ENCODE measurements at places on chromosomes 2 and 18.

- DNase-seq: peak; percentile 32
Observed at GRCh38 chr18:74342416-74343043, 26.9 kb downstream of the C18orf63 start.

DNA sequence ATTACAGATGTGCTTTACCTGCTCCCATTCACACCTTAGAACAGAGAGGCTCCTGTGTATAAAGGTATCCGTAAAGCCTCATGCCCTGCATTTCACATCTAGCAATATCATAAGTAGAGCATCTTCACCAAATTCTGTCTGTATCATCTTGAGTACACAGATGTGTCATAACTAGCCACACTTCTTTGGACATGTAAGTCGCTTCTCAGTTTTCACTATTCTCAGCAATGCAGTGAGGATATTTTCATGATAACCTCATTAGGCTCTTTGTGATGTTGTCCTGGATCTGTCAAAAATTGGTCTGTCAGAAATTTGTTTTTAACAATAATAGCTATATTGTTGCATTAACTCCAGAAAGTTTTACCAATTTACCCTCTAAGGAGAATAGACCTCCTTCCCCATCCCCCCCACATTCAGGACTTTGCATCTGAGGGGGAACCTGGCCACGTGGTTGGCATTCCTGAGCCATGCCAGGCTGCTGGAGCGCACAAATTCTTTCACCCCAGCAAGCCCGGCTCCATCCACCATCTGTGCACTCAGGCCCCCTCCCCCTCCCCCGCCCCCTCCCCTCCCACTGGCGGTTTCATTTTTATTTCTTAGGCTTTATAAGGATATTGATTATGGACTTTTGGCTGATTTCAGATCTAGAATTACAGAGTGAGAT is 34.1 kb downstream of the AGAP1 start:
- no peak for DNase-seq

- no peak for DNase-seq
Observed at GRCh38 chr2:221437056-221437455, 135.0 kb downstream of the EPHA4 start.

- DNase-seq: no peak
Observed at GRCh38 chr2:176364273-176364977, 95.2 kb downstream of the MTX2 start.

GRCh38 chr18:61955644-61956043 is 62.8 kb upstream of the RNF152 start:
- no peak for DNase-seq

DNA sequence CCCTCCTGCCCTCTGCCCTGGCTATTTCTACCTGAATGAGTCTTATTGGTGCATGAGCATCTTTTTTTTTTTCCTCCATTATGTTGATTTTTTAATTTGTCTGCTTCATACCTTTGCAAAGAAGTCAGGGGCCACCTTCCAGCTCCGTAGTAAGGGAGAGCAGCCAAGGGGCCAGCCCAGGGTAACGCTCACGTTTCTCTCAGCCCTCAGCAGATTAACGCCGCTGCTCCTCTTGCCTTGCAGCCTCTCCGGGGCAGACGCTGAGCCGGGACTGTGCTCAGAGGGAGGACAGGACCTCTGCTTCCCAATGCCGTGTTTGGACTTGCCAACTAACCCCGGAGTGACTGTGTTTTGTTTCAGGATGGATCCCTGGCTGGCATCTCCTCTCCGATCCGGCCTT is 241.7 kb downstream of the ATAD2B start:
- DNase-seq: no peak

- DNase-seq: no peak
Observed at GRCh38 chr2:236638707-236639106, 69.1 kb downstream of the ACKR3 start.

GRCh38 chr2:108542071-108542470 is 7.8 kb downstream of the LIMS1 start:
- DNase-seq: no peak

GRCh38 chr2:144084114-144084661 is 435.7 kb downstream of the ZEB2 start:
- DNase-seq: no peak

- DNase-seq: no peak
Observed at GRCh38 chr2:144010096-144010836, 509.7 kb downstream of the ZEB2 start.

DNA sequence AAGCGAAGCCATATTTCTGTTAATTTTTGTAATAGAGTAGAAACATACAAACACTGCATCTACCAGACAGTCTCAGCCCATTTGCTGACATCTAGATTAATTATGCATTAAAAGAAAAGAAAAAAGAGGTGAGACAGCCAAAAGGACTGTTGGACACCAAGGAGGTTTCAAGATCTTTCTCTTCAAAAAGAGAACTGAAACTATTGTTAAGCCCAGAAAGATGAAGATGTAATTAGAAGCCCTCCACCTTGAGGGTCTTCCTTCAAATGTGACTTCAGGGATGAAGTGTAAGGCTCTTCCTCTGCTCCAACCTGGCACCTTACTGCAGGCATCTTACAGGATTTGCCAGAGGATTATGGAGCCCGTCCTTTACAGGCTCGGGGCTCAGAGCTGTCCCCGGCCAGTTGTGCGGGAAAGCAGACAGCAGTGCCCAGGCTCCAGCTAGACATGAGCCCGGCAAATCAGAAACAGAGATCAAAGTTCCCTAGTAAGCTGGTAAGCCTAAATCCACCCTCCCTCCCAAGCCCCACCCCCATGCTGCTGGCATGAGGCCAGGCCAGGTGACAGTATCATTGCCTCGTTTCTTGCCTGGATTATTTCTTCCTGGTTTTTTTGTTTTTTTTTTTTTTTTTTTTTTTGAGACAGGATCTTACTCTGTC is 38.9 kb downstream of the ADI1 start:
- DNase-seq: no peak

GRCh38 chr2:153047220-153047619 is 328.8 kb downstream of the ARL6IP6 start:
- no peak for DNase-seq

DNA sequence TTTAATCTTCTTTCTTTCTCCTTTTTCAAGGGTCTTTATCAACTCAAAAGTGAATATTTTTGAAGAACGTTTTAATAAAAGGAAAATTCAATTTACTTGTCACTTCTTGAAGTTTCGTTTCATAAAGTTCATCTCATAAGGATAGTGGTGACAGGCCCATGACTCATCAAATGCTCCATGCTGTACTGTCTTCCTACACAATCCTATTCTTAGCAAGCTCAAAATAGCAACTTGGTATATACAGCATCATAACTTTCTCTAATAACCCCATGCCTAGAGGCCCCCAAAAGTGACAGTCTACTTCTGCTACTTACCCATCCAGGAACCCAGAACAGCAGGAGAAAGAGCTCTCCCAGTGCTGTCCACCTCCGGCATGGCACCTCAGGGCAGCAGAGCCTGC is 7.7 kb downstream of the FBXO15 start:
- DNase-seq: peak; percentile 60

DNA sequence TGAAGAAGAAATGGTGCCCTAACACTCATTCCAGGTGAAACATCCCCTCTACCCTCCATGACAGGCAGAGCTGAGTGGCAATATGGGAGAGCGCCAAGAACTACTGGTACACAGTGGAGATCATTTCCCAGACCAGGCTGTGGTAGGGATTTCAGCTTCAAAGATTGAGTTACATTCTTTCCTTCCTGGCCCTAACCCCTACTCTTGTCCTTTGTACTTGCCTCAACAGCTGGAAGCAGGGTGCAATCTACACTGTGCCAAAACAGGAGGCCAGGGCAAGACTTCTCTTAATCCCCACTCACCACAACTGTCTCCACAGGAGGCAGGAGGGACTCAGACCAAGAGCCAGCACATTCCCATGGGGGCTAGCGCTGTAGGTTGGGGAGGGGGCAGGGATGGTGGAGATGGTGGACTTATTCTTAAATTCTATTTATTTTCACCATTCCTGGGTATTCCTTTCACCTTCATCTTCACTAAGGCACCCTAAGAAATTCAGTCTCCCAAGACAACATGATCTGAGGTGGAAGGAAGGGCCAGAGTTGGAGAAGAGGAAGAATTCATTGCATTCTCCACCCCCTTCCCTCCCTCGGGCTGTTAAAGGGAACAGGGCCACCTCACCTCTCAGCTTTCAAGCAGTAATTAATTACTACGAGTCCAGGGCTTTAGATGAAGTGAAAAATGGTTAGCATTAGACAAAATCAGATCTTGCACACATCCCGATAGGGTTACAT is 65.9 kb downstream of the AAK1 start:
- no peak for DNase-seq

DNA sequence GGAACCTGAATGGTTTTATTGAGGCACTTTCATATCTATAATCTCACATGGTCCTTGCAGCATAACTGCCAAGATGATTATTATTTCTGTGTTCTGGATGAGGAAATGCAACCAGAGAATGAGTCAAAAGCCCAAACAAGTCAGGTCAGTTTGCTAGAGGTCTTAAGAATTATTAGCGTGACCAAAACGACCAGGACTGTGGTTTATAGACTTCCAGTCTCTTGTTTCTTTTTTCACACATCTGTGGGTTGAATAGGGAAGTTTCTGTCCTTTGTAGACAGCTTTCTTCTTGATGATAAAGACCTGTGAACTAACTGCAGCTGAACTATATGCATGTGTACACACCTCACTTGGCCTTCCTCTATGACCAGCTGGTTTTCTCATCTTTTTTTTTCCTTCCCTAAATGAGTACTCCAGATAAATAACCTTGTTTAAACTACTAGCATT is 13.9 kb downstream of the ADAM23 start:
- no peak for DNase-seq

- no peak for DNase-seq
Observed at GRCh38 chr2:15510131-15510530, 51.0 kb downstream of the NBAS start.

DNA sequence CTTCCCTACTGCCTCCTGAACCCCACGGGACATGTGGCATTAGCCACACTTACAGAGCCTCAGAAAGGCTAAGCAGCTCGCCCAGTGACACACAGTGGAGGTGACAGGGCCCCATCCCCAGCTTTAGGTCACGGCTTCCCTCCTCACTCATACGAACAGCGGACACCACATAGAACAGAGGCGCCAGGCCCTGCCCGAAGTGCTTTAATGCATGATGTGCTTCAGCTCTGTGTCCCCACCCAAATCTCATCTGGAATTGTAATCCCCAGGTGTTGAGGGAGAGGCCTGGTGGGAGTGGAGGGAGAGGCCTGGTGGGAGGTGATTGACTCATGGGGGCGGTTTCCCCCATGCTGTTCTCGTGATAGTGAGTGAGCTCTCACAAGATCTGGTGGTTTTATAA is 135.3 kb downstream of the PTGR3 start:
- no peak for DNase-seq

DNA sequence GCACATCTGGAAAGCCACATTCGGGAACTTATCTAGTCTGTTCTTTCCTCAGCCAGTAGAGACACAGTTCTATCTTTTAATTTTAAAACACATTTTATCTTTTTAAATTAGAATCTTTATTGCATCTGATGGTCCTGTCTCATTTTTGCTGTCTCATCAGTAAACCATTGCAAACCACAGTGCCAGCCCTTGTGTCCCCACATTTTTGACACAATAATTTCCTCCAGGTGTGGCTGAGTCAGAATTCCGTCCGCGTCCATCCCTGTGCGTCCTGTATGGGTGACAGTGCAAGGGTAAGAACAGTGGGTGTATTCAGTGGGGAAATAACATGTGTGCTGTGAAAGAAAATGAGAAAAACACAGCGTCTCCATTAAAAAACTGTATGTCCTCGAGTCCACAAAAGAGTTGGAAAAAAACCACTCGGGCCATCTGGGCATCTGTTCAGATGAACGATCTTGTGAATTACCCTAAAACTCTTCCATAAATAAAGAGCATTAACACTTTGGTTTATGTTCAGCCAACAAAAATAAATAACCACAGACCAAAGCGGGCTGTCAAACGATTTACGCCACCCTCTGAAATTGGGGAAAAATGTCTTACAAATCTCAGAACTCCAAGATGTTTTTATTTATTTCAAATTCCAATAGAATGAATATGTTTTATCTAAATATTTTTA is 137.3 kb downstream of the ZNF516 start:
- DNase-seq: no peak

DNA sequence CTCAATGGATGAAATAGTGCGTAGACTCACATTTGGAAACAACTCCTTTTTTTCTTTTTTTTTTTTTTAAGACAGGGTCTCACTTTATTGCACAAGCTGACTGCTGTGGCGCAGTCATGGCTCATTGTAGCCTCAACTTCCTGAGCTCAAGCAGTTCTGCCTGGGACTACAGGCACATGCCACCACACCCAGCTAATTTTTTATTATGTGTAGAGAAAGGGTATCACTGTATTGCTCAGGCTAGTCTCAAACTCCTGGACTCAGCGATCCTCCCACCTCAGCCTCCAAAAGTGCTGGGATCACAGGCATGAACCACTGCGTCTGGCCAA is 17.4 kb downstream of the HAT1 start:
- DNase-seq: no peak

DNA sequence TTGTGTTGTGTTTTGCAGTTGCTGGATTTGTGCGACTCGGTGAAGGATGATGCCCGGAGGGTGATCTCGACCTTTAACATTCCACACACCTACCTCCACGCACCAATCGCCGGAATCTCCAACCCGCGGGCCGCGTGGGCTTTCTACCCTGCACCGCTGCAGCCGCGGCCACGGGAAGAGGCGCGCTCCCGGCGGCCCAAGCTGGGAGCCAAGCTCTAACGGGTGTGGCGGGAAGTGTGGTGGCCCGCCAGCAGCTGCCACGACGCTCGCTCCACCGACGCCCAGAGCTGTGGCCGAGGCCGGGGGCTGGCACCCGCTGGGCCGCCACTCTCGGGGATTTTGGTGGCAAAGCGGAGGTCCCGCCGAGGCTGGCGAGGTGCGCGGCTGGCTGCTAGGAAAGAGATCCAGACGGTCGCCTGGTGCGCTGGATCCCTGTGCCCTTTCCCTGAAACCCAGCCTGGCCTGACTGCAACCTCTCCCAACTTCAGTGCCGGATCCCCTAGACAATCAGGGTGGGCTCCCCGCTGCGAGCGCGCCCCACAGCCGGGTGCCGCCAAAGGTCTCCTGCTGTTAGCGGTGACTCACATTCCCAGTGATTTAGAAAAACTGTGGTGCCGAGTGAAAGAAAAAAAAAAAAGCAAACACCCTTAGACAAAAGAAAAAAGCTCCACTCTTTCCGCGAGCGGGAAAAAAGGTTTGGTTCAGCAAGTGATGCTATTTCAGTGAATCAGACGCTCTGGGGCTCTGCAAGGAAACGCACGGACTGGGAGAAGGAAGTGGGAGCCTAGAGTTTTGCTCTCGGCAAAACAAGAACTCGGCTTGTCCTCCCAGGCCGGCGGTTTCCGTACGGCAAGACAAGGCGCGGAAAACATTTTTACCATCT is 2.9 kb upstream of the BCL2L11 start:
- DNase-seq: no peak

DNA sequence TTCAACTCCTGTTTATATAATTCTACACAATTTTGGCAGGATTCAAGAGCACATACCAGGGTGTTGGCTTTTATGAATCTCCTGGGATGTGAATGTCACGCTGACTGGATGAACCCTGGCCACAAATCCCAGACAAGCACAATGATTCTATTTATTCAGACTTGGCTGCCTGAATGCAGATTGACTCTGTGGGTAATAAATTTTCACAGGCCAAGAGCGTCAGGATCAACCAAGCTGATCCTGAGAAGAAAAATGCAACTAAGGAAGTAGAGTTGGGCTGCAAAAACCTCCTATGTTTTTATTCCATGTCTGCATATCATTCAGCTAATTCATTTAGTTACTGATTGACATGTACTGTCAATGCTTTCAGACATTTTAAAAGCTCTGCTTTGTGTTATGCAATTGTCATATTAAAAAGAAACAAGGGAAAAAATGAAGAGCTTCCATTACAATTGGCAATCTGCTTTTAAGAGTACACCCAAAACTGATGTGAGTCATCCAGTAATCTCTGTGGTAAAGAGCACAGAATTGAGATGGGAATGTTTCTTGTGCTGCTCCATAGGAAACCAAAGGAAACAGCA is 173.0 kb upstream of the REV1 start:
- DNase-seq: no peak

Data from activated CD4-positive, alpha-beta T cell treated with anti-CD3 and anti-CD28 coated beads, Interleukin-2, Interleukin-4, amounts not matched to agents 100 ng/mL and 50 ng/mL, durations not matched to agents 16 hours and 8 hours (primary cell).